ENCODE measurements at places on chromosomes 13 and 19. TPM values are rescaled to one million over a fixed set of nuclear protein-coding genes. Genes with fewer than 3 reads are reported as not detected.

The CBY2 gene
- not detected for total RNA-seq

The NKPD1 gene
- total RNA-seq: 0.31 TPM

The SIGLEC7 gene
- total RNA-seq: 0.33 TPM

The PDE4A gene
- total RNA-seq: 29.2 TPM

DNA sequence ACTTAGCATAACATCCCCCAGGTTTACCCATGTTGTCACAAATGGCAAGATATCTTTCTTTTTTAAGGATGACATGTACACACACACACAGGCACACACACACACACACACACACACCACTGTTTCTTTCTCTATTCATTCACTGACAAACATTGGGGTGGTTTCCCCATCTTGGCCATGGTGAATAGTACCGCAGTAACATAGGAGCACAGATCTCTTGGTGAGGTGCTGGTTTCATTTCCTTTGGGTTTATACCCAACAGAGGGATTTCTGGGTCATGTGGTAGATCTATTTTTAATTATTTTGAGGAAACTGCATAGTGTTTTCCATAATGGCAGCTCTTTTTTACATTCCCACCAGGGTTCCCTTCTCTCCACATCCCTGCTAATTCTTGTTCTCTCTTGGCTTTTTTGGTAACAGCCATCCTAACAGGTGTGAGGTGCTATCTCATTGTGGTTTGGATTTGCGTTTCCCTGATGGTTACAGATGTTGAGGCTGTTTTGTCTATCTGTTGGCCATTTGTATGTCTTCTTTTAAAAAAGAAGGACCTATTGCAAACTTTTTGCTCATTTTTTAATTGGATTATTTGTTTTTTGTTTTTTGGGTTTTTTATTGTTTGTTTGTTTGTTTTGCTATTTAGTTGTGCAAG, 251.7 kb upstream of the IRS2 start:
- DNase-seq: no peak

GRCh38 chr19:41981724-41982123, 12.3 kb downstream of the ATP1A3 start:
- DNase-seq: no peak

DNA sequence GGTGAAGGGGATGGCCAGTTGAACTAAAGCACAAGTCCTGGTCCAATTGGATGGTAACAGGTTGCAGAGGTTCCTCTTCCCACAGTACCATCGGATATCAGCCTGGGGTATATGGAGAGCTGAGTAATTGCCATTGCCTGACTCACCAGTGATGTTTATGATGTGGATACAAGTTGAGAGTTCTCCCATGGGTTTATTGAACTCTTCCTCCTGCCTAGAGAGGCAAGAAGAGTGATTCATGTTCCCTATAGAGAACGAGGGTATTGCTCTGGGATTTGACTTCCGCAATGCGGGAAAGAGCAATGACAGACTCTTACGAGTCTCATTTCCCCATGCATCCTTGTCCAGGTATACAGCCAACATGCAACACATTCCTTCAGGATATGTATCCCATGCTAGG, 111.3 kb upstream of the PCDH9 start:
- no peak for DNase-seq

DNA sequence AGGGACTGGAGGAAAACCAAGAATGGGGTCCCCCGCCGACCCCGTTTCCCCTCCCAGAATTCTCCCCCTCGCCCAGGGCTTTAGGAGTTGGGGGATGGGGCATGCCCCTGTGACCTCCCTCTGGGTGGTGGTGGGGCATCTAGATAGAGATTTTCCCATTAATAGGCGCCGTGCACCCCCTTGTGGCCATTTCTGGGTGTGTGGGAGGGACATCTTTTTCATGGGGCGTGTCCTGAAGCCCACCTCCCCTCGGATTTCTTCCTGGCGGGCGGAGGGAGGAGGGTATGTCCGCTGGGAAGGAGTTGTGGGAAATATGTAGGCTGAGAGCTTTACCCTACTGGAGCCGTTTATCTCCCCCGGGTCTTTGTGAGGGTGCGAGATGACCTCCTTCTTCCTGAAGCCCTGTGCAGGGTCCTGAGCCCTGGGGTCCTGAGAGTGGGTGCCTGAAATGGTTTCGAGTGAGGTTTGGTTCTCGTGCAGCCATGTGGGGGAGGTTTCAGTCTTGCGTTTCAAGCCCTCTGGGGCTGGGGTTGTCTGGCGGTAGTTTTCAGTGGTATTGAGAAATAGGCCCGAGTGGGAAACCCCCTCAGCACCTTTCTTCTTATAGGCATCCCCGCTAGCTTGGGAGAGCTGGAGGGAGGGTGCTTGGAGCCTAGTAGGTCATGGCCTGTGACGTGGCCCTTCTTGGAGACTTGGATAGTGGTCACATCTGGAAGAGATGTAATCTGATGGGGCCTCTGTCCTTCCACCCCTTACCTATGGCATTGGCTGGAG, 1.0 kb downstream of the PRMT1 start:
- DNase-seq: peak; percentile 85

- no peak for DNase-seq
These were observed 284.4 kb upstream of the NBEA start for GRCh38 chr13:34657716-34658115.

GRCh38 chr19:8609279-8610040, 1.1 kb downstream of the ADAMTS10 start:
- no peak for DNase-seq

GRCh38 chr19:55579766-55580621, 654 bp downstream of the ZNF579 start:
- no peak for DNase-seq

GRCh38 chr13:93561576-93562225, 335.1 kb downstream of the GPC6 start:
- no peak for DNase-seq

DNA sequence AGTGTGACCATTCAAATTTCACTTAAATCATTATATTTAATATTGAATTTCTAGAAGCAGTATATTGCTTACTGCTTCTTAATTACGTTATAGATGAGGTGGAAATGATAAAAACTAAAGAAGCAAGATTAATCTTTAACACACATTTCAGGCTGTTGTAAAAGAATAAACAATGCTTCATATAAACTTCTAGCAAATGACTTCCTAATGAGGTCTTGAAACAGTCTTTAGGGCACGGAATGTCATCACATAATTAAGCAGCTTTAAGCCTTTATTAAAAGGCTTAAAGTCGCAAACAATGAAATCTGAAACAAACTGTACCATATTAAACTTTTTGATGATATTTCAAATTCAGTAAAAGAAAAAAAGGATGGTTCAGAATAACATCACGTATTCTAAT, 1.9 kb downstream of the SLITRK6 start:
- no peak for DNase-seq

DNA sequence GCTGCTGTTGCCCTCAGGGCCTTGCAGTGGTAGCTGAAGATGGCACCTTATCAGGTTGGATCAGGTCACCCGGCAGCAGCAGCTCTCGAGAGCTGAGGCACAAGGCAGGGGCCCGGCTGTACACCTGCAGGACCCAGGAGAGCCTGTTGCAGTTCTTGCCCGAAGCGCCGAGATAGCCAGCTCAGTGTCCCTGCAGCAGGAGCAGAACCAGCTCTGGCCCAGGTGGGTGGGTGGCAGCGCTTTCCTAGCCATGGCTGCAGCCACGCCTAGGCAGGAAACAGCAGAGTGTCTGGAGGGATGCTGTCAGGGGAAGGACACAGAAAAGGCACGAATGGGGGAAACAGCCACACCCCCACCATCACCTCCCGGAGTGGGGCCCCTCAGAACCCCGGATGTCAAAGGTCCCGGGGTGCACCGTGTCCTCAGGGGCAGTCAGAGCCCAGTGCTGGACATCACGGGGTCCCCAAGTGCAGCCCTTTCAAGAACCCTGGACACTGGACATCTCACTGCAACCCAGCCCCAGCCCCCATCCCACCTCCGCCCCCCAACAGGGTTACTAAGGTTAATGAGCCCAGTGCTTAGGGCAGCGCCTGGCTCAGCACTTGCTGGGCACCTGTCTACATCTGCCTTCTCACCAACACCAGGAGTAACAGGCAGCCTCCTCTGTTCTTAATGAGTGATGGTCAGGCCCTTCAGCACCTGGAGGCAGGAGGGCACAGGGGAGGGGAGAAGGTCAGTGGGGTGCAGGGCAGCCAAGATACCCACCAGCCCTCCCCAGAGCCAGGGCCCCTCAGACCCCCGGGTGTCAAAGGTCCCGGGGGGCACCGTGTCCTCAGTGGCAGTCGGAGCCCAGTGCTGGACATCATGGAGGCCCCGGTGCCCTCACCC, 8.7 kb downstream of the ACP4 start:
- no peak for DNase-seq

GRCh38 chr19:7618348-7618747, 11.0 kb downstream of the XAB2 start:
- DNase-seq: no peak

DNA sequence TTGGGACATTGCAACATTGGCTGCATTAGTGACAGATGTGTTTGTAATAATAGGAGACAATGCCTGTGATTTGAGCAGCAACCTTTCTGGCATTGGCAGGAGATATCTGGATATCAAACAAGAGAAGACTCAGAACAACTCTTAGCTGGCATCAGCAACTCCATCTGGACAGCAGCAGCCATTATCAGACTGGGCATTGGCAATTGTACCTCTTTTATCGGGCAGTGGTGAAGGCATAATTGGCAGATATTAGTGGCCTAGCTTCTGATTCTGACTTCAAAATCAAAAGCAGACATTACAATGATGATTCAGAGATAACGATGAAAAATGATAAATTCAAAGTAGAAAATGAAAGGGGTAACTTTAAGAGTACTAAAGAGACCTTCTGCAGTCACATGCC, 1193.7 kb downstream of the EFNB2 start:
- DNase-seq: no peak

- no peak for DNase-seq
These were observed 5.3 kb downstream of the SBSN start for GRCh38 chr19:35522745-35523327.

DNA sequence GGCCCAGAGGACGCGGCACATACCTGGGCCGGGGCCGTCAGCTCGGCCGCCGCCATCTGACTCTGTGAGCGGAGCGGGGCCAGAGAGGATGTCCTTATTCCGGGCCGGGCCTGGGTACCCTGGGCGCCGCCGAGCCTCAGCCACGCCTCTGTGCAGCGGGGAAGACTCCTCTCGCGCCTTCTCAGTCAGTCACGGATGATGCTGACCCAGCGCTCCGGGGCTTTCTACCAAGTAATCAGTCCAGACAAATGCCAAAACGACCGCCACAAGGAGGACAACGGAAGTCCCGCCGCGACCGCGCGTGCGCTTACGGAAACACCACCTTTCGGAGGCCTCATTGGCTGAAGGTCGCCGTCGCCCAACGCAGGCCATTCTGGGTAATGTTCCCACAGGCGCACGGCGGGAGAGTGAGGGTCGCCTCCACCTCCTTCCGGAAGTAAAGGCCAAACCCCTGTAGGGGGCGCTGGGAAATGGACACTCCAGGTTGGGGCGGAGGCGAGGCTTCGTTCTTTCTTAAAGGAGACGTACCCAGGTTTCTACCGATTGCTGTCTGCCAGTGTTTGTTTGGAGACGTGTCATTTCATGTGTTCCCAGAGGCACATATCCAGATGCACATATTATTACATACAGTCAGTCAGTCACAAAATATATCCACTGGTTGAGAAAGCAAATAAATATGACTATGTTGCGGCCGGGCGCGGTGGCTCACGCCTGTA, at the start of gene ZNF256:
ZNF256 (minus strand) TSS at position 288 of the 716 bp plus-strand sequence; CDS start at position 56, 232 bp downstream.
- DNase-seq: peak; percentile 88

- peak; percentile 94 for DNase-seq
These were observed 8.4 kb upstream of the BCAM start for GRCh38 chr19:44800461-44800860.

GRCh38 chr19:45889210-45889885, 3.4 kb upstream of the IRF2BP1 start:
- DNase-seq: no peak

All from activated naive CD8-positive, alpha-beta T cell treated with anti-CD3 and anti-CD28 coated beads, Interleukin-2, amount 10 ng/mL, durations not matched to agents 7 days and 5 days (primary cell).